ENCODE measurements at places on chromosomes 13 and 19.

- DNase-seq = no peak
Observed at GRCh38 chr13:101708115-101708514, 255.6 kb downstream of the ITGBL1 start.

- no peak for DNase-seq
Observed at GRCh38 chr13:97116754-97117153, 105.4 kb upstream of the MBNL2 start.

- DNase-seq = no peak
Observed at GRCh38 chr19:42290136-42290522, 11.8 kb upstream of the PRR19 start.

DNA sequence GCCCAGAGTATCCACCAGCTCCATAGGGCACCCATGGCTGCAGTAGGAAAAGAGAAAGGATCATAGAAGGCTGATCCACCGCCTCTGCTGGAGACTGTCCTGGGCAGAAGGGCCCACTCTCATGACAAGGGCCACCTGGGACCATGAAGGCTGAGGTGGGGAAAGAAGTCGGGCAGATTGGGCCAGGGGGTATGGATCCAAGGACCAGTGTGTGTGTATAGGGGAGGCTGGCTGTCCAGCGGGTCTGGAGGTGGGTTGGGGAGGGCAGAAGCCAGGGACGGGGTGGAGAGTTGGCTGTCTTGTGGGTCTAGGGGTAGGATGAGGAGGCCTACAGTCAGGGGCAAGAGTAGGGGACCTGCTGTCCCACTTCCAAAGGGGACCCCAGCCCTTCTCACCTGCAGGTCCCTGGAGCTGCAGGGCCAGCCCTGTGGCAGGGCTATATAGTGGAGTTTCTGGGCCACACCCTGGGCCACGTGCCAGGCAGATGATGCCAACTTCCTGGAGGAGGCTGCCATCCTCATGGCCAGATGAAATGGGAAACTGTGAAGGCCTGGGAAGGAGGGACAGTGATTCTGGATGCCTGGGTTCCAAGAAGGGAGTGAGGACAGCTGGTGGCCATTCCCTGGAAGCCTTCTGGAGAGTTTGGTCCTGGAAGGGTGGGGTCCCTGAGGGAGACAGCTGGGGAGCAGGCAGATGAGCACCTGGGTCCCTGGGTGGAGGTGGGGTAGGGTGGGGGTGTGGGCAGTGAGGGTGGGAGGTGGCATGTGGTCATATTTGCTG is at the start of gene FCGBP:
Gene FCGBP (minus strand): TSS at position 51 of the 780 bp plus-strand sequence.
- DNase-seq = no peak

DNA sequence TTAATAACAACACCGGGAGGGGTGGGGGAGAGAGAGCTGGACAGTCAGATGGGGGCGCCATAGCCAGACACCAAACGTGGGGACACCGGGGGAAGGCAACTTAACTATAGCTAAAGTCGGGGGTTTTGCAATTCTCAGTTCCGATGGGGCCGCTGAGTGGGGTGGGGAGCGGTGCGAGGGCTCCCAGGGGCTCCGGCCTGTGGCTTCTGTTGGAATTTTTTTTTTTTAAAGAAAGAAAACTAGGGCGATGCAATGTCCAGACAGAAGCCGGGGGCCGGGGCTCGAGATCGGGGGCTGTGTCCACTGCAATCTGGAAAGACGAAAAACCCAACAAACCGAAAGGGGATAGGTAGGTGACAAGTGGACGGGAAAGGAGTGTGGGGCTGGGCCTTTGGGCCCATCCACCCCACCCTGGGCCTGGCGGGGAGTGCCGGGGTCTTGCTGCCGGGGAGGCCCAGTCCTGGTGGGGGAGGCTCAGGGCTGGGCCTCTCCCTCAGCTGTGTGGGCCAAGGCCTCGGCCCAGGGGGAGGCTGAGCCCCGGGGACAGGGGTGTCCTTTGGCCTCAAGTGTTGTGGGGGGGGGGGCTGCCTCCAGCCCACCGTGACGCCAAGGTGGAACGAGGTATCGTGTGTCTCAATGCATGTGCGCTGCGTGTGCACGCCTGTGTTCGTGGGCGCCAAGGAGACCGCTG is 17.3 kb downstream of the PRKCSH start:
- DNase-seq = no peak
